Putamen (tissue), 1 donor: ENCODE measurements at places on chromosomes 6 and 20.

- no peak for DNase-seq
These were observed 74.6 kb downstream of the GPX5 start for GRCh38 chr6:28600245-28600644.

DNA sequence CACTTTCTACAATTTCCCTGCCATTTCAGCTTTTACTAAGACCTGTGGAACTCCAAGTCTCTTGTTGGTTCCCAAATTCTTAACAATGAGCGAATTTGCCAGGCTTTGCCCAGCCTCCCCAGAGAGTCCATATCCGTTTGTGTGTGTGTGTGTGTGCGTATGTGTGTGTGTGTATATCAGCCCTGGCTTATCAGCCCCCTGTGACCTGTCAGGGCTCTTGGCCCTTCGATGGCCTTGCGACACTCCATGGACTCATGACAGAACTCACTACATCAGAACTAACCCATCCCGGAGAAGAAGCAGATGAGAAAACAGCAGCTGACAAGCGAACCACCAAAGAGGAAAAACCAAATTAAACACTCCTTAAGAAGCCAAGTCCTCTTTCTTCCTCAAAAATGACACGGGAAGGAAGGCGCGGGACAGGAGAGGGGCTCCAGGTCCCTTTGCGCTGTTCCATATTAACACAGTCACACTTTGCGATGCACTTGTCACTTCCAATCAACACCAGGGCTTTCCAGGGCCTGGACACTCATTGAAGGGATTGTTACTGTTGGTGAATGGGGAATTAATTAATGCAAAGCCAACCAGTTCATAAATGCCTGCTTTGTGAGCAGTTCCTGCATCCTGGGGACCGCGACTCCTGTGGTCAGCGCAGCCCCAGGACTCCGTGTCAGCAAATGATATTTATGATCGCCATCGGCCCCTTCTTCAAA is 524.0 kb downstream of the CD83 start:
- DNase-seq = no peak

DNA sequence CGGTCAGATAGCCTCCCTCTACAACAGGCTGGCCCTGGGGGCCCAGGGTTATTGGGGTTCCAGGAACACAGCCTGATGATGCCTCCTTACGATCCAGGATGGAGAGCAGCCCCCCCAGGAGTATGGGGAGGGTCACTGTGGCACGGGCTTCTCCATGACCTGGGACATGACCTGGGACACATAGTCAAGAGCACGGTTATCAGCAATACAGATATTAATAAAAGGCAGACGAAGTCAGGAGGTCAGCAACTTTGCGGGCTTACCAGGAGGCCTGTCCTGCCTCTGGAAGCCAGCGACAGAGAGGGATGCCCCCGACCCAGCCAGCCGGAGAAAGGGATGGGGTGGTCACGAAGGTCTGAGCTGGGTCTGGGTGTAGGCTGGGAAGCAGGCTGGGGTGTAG is 795 bp downstream of the MMP24OS start:
- DNase-seq = no peak

GRCh38 chr20:4061987-4062386 is 46.6 kb upstream of the RNF24 start:
- DNase-seq = no peak

DNA sequence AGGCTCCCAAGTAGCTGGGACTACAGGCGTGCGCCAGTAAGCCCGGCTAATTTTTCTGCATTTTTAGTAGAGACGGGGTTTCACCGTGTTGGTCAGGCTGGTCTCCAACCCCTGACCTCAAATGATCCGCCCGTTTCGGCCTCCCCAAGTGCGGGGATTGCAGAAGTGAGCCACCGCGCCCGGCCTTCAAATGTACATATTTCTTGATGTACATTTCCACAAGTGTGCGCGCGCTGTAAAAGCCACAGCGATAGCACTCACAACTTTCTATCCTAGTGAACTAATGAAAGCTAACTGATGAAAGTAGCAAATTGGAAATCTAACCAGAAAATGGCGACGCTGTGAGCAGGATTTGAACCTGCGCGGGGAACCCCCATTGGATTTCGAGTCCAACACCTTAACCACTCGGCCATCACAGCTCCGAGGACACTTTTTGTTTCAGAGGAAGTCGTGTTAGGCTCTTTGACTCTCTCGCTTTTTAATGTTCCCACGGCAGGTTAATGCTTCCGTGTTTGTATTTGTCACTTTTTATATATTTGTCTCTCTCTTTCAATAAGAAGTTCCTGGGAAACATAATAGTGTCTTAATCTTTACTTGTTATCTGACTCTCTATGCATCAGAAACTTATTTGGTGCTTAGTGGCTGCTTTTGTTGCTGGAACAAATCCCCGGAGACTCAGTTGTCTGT is 199.4 kb upstream of the ZNF184 start:
- no peak for DNase-seq

DNA sequence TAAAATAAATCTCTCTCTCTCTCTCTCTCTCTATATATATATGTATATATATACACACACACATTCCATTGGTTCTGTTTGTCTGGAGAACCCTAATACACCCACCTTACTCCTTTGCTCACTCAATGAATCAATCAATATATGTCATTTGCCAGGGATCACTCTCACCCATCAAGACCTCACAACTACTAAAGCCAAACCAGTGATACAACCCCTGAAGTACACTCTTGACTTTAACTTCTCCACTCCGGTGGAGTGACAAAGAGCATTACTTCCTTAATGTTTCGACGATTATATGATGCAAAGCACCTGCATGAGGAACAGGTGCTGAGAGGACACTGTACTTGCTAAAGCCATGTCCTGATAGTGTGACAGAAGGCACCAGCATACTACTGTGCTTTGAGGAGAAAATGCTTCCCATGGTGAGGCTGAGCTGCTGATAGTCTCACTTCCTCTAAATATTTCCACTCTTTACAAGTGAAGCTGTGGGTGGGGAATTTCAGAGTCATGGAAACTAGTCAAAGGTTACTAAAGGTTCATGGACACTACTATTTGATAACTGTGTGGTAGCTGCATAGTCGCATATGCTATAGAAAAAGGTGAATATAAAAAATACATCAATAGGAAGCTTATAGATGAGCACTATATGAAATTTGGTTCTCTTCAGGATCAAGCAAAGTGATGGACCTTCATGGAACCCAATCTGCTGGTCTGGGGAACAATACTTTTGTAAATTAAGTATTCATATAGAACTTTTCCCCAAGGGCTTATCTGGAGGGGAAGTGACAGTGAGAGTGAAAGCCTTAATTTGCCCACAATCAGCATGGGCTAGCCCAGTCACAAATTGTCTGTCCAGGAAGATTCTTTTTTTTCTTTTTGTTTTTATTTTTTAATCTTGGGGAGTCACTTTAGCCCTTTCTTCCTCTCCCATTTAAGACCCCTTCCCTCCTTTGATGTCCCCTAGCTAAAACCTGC is 141.9 kb upstream of the NEDD9 start:
- no peak for DNase-seq

DNA sequence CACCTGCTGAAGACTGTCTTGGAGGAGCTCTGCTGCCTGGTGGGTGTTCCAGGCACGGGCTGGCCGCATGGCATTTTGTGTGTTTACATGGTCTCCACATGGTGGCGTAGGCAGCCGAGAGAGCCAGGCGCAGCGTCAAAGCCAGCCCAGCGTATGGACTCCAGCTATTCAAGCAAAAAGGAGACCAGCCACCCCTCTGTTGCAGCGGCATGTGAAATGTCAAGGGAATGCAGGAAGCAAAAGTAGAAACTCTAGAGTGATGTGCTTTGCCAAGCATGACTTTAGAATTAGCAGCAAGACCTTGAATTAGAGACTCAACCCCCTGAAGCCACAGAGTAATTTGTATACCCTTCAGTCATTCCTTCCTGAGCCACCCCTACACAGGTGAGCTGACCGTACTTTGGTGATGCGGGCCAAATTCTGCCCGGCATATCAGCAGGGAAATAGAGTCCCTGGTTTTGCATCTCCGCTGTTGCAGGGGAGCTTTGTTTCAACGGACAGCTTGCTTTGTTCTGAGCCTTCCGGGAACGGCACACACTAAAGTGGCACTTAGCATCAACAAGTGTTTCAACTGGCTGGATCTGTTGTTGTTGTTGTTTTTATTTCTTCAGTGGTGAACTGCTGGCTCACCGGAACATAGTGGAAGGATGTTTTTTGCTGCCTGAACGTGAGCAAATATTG is 48.5 kb downstream of the FNDC1 start:
- DNase-seq = no peak

DNA sequence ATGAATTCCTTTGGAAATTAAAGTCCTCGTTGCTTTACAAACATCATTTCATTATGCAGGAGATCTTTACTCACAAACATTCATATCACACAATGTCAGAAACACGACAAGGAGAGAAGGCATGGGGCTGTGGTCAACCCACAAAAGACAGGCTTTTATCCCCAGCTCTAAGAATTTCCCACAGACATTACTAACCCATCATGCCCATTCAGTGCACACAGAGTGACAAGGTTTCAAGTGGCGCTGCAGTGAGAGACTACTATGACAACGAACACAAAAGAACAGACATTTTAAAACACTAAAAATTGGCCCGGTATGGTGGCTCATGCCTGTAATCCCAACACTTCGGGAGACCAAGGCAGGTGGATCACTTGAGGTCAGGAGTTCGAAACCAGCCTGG is 579.8 kb upstream of the AGPAT4 start:
- no peak for DNase-seq

- no peak for DNase-seq
These were observed 81.7 kb upstream of the PDE10A start for GRCh38 chr6:165744555-165745228.

- DNase-seq = no peak
These were observed 44.7 kb upstream of the DEK start for GRCh38 chr6:18309046-18309445.

GRCh38 chr6:9204171-9204570 is 768.8 kb upstream of the SLC35B3 start:
- DNase-seq = no peak

DNA sequence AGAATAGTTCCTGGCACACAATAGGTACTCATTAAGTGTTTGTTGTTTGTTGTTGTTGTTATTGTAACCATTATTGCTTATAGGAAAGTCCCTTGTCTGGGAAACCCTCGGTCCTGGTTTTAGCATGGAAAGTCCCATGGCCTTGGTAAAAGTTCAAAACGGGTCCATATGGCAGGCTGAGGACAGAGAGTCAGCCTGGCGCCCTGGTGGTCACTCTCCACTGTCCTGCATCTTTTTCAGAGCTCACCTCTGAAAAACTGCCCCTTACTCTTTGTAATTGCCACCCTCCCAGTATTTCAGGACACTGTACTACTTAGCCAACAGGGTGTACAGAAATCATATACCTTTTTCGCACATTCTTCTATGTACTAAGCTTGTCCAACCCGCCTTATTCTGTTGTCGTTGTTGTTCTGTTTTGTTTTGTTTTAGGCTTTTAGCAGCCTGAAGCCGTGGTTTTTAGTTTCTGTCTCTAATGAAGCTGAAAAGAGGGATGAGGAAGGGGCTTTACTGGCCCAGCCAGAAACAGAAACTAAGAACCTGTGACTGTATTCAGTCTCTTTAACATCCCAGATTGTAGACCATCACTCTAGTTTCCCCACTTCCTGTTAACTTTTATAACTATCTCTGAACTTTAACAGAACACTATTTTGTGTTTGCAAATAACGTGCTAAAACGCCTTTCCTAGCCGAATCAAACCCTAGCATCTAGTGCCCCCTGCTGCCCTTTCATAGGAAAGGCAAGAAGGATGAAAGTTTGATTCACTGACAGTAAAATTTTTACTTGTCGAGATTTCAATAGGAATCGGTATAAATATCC is 7.6 kb upstream of the TMEM14A start:
- peak; percentile 70 for DNase-seq

GRCh38 chr6:2524090-2524489 is 226.6 kb downstream of the MYLK4 start:
- DNase-seq = no peak

DNA sequence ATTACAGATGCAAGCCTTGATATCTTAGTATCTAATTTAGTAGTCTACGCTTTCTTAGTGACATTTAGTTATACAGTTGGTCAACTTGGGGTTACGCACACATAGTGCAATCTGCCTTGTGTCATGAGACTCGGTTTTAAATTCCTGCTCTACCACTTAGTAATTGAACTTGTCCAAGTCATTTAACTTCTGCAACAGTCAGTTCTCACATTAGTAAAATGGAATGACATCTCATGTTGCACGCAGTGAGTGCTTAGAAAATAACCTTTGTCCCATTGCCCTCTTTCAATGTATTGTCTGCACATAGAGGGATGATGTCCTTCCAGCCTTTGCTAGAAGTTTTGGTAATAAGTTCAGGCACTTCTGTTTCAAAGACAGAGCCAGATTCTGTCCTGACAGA is 48.6 kb downstream of the TMEM170B start:
- DNase-seq = no peak

- no peak for DNase-seq
These were observed 160.7 kb downstream of the UST start for GRCh38 chr6:148907573-148907972.

DNA sequence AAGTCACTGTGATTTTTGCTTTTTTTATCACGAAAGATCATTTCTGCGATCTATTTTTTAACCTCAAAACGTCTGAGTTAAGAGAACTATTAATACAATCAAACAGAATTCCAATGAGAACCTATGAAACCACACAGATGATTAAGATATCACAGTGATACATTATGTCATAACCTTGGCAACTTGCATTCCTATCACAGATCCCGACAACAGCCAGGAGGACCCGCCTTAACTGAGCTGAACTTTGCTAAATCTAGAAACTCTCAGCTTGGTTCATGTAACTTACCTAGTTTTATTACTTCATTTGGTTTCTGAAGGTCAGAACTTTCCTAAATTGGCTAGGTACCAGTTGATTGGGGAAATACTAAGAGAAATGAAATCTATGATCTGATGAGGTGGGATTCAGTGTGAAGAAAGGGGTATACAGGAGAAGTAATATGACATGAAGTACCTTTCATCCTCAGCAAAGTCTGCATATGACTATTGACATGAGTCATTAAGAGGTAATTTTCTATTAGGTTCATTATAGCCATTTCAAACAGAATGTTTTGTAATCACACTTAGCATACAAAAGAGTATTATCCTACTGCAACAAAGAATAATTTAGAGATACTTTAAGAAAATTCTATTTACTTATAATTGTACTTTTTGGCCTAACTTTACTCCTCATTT is 11.2 kb downstream of the LYRM4 start:
- no peak for DNase-seq

DNA sequence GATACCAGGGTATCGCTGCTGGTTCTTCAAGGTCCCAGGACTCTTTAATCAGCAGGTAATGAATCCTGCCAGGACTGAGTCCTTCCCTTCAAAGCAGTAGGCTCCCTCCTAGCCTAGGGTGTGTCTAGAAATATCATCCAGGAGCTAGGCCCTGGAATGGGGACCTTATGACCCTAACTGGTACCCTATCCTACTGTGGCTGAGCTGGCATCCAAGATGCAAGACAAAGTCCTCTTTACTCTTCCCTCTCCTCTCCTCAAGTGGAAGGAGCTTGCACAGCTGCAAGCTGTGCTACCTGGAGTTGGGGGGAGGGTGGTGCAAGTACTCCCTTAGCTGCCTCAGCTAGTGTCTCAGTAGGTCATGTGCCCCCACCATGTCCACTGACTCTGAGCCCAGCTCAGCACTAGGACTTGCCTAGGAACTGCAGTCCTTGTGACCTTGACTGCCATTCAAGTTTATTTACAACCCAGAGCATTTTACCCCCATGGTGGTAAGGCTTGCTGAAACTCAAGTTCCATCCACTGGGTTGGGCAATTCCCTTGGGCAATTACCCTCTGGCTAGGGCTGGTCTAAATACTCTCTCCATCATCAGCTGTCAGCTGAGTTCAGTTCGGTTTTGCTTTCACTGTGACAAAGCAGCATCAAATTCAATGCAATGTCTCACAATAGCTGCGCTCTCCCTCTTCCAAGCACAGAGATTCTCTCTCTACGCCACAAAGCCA is 48.4 kb upstream of the TOP1 start:
- DNase-seq = no peak

GRCh38 chr6:23394681-23395080 is 731.3 kb upstream of the NRSN1 start:
- no peak for DNase-seq
